ENCODE measurements at places on chromosomes 1 and 21. TPM values are rescaled to one million over a fixed set of nuclear protein-coding genes. Genes with fewer than 3 reads are reported as not detected.
A peak's percentile ranks its signal among the peaks of the same experiment; 100 is the strongest.

GRCh38 chr1:181778640-181779260, 282.8 kb downstream of the ZNF648 start:
- no peak for DNase-seq

- DNase-seq, result no peak
Observed at GRCh38 chr21:16537501-16537900, 807.7 kb downstream of the USP25 start.

DNA sequence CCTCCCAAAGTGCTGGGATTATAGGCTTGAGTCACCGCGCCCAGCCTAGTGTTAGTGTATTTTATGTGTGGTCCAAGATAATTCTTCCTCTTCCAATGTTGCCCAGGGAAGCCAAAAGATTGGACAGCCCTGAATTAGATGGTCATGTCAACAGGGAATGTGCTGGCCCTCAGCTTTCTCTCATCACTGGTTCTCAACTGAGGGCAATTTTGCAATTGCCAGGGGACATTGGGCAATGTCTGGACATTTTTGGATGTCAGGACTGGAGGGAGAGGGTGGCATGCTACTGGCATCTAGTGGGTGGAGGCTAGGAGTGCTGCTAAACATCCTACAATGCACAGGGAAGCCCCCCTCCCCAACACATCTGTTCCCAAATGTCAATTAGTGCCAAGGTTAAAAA, 95.0 kb downstream of the LAMC2 start:
- no peak for DNase-seq

GRCh38 chr1:147292631-147293251, 50.3 kb downstream of the CHD1L start:
- DNase-seq, result no peak

DNA sequence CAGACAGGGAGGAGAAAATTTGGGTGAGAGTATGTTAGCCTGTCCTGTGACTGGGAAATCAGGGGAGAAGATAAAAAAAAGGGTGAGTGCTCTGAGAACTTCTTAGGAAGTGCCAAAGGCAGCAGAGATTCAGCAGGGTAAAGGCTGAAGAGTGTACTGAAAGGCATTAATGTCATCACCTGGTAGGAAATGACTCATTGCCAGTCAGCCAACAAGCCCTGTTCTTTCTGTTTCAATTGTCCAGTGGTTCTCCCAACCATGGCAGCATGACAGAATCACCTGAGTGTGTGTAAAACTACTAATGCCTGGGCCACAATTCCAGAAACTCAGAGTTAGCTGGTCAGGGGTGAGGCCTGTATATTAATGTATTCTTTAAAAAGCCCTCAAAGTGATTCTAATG, 83.5 kb downstream of the INTS7 start:
- DNase-seq, result no peak

Gene LCA5L
- polyA plus RNA-seq, result 0.90 TPM

Gene FNDC5
- 179 TPM for polyA plus RNA-seq

GRCh38 chr1:110220324-110220723, 10.2 kb downstream of the KCNC4 start:
- no peak for DNase-seq

DNA sequence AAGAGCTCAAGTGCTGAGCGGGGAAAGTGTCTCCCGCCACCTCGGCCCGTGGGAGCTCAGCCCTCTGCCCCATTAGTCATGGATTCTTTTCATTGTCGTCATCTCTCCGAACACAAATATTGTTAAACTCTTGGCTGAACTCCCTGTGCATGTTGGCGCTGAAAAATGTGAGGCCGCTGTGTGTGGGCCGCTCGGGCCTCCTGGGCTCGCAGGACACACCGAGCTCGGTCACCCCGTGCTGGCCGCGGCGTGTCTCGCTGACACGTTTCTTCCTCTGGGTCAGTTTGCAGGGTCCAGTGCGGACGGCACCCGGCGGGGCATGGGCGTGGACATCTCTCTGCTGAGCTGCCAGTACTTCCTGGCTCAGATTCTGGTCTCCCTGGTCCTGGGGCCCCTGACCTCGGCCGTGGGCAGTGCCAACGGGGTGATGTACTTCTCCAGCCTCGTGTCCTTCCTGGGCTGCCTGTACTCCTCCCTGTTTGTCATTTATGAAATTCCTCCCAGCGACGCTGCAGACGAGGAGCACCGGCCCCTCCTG, 25.6 kb downstream of the SLC45A1 start:
- peak; percentile 62 for DNase-seq
